Astrocyte of the hippocampus (primary cell): ENCODE measurements at places on chromosomes 13 and 19.
A peak's percentile ranks its signal among the peaks of the same experiment; 100 is the strongest.

GRCh38 chr19:22144394-22144793 lies 52.4 kb downstream of the ZNF676 start:
- peak; percentile 14 for DNase-seq

GRCh38 chr19:35009424-35010415 lies 9.6 kb downstream of the GRAMD1A start:
- DNase-seq, result no peak

- DNase-seq, result peak; percentile 66
Observed at GRCh38 chr13:113887700-113888201, 23.9 kb upstream of the GAS6 start.

DNA sequence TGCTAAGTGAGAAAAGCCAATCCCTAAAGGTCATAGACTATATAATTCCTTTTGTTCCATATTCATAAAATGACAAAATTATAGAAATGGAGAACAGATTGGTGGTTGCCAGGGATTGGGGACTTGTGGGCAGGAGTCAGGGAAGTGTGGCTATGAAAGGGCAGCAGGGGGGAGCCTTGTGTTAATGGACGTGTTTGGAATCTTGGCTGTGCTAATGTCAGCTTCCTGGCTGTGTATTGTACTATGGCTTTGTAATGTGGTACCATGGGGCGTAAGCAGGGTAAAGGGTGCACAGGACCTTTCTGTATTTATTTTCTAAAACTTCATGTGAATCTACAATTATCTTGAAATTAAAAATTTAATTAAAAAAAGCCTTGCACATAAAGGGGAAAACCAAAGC lies 248.5 kb downstream of the UQCRFS1 start:
- no peak for DNase-seq

- DNase-seq, result no peak
Observed at GRCh38 chr19:8085598-8086408, 33.2 kb downstream of the CCL25 start.

GRCh38 chr19:41025871-41026270 lies 34.8 kb downstream of the CYP2B6 start:
- no peak for DNase-seq

- no peak for DNase-seq
Observed at GRCh38 chr19:23378948-23379347, 16.3 kb downstream of the ZNF91 start.

GRCh38 chr13:108968566-108968965 lies 339.2 kb downstream of the MYO16 start:
- no peak for DNase-seq

DNA sequence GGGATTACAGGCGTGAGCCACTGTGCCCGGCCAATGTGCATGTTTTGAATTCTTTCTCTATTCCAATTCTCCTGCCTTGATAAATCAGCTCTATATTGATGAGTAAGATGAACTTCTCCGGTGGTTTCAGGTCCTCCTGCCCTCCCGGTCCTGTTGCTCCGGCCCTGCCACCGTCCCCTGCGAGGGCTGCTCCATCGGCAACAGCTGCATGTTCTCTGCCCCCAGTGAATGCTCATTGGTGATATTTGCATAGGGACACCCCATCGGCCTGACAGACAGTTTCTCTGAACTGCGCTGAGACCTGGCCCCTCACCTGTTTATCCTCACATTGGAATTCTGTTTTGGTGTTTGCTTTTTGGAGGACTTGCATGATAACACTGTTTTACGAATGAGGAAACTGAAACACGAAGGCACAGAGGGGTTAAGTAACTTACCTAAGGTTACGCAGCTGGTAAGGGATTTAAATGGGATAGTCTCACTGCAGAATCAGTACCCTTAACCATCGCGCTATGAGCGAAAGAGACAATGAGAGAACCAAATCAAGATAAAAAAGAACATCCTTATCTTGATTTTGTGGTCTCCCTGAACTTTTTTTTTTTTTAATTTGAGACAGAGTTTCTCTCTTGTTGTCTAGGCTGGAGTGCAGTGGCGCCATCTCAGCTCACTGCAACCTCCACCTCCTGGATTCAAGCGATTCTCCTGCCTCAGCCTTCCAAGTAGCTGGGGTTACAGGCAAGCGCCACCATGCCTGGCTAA lies 32.2 kb downstream of the ZNF557 start:
- DNase-seq, result no peak

DNA sequence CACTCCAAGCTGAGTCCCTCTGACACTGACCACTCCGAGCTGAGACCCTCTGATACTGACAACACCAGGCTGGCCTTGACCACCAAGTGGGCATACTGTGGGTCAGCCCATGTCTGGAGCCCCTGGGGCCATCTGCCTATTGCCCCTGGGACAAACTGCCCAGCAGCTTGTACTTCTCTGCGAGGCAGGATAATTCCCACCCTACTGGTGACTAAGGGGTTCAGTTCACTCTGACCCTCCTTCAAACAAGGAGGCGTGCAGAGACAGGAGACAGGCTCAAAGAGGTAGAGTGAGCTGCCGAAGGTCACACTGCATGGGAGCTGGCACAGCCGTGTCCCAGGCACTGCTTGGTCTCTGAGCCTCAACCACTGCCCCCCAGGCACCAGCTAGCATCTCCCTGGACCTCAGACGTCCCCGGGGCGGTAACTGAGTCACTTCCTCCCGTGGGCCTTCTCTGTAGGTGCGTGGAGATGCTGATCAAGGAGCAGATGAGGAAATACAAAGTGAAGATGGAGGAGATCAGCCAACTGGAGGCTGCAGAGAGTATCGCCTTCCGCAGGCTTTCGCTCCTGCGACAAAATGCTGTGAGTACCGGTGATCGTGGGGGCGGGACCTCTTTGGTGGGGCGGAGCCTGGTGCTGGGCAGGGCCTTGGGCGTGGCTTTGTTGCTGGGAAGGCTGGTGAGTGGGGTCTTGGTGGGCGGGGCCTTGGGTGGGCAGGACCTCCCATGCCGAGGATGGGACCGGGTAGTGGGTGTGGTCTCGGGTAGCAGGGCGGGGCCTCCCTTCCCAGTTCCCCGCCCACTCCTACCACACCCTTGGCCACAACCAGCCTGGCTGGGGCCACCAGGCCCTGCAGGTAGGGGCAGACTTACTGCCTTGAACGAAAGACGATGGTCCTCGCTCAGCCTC lies 5.8 kb upstream of the USE1 start:
- DNase-seq, result peak; percentile 42

DNA sequence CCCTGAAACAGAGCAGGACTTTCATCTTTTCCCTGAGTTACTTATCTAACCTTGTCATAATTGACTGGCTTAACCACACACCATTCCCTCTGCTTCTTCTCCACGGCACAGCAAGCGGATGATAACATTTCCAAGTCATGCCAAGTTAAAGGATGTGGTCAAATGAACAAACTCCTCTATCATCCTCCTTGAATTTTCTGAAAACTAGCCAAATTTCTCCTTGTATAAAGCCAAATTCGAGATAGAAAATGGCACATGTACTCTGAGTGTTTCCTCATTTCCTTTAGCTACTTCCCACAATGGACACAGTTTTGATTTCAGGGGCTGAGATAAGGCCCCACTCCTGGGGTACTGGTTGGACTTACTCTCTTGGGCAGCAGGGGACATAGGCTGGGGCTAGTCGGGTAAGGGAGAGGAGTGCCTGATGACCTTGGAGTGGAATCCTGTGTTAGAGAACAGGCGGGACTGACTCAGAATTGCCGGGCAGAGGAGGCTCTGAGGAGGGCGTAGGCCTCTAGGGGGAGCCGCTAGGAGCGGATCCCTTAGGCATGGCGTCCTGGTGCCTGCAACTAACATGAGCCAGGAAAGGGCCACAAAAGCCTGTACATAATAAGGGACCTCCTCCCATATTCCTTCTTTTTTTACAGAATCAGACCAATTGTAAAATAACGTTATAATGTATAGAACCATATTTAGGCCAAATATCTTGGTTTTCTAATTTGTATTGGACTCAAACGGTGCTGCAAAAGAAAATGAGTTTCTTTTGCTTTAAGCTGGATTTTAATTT lies 20.3 kb upstream of the TMTC4 start:
- DNase-seq, result peak; percentile 77

GRCh38 chr13:33070713-33071112 lies 54.5 kb downstream of the KL start:
- no peak for DNase-seq

- DNase-seq, result no peak
Observed at GRCh38 chr13:27077451-27077850, 94.2 kb downstream of the USP12 start.

DNA sequence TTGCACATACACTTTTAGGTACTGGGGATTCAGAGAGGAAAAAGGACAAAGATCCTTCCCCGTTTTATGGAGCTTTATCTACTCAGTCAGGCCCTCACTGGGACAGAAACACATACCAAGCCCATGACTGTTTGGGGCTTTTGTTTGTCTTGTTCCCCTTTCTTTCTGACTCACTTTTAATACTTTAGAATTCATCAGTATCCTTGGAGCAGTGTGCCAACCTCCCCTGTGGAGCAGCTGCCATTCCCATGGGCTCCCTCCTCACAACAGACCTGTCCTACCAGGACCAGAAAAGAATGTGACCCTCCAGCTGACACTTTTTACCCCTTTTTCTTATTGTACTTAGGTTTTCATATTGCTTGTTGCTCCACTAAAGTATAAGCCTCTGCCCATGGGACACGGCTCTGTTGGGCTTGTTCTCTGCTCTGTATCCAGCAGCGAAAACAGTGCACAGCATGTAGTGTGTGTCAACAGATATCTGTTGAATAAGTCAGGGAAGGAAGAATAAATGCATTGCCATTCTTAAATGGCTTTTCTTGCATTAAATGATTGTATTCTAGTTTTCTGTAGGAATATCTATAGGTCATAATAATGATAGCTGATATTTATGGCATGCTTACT lies 431.1 kb downstream of the EFNB2 start:
- DNase-seq, result peak; percentile 95

DNA sequence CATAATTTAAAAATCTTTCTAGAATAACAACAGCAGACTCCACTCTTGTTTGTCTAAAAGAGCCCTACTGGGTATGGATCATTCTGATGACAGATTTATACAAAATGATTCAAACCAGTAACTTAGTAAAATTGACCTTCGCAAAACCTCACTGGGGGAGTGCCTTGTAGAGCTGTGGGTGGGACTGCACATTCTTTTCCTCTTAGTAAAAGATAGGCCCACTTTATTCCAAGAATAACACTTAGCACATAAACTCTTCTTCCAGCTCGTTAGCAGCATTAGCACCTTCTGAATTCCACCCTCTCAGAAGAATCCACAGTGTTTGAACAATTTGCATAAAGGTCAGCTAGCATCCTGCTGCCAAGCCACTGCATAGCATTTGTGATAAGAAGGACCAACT lies 106.8 kb downstream of the STOML3 start:
- DNase-seq, result peak; percentile 89

GRCh38 chr13:33349986-33350826 lies 64.7 kb upstream of the STARD13 start:
- DNase-seq, result peak; percentile 67

DNA sequence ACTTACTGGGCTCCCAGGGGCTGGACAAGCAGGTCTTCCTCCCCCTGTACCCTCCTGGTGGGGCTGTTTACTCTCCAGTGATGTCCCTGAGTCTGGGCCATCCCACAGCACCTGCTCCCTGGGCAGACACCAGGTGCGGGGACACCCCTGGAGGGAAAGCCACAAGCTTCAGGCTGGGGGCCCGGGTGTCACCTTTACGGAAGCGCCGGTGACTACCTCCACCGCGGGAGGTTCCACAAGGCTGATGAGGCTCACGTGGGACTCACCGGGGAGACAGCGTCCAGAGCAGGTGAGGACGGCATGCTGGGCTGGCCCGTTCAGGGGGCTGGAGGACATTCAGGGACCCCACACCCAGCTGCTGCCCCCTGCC lies 24.9 kb downstream of the NFILZ start:
- no peak for DNase-seq

GRCh38 chr13:77143431-77143830 lies 116.5 kb upstream of the FBXL3 start:
- DNase-seq, result no peak

DNA sequence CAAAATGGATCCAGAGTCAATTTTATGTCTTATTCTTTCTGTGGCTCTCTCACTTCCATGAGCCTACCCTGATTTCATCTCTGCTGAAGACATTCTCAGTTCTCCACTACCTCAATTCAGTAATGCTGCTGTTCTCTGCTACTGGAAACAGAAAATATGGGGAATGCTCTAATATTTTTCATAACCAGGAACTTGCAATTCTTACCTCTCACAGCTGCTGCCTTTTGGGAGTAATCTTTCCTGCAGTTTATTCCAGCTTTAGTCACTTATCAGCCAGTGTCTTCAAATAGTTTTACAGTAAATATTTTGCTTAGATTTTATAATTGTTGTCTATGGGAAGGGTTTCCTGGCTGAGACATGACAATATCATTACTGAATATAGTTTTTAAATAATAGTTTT lies 145.1 kb upstream of the UFM1 start:
- DNase-seq, result no peak

DNA sequence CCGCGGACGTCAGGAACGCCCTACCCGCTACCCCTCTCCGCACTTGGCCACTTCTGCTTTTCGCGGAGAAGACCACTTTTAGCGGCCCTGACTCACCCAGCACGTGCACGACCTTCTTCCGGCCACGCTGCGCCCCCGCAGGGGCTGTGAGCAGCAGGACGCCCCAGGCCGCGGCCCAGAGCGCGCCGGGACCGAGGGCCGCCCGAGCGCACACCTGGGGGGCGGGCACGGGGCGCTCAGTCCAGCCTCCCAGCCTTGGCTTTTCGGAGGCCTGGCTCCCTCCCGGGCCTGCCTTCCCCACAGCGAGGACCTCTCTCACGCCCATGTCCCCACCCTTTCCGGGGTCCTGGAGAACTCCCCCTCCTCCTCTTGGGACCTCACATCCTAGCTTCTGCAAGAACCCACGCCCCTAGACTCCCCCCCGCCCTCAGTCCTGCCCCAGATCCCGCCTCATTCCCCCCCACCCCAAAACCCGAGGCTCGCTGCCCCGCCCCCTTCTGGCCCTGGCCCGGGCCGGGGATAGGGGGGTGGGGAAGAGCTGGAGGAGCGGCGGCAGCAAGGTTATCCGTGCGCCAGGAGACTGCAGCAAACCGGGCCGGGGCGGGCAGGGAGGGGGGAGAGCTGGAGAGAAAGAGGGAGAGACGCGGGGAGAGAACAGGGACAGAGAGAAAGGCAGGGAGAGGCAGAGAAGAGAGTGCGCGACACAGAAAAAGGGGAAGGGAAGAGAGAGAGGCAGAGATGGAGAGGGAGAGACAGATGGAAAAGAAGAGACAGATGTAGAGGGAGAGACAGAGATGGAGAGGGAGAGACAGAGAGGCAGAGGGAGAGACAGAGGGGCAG lies 11.5 kb downstream of the TM6SF2 start:
- peak; percentile 62 for DNase-seq
